Activated CD4-positive, CD25-positive, alpha-beta regulatory T cell (primary cell): ENCODE measurements at places on chromosomes 12 and 14.

DNA sequence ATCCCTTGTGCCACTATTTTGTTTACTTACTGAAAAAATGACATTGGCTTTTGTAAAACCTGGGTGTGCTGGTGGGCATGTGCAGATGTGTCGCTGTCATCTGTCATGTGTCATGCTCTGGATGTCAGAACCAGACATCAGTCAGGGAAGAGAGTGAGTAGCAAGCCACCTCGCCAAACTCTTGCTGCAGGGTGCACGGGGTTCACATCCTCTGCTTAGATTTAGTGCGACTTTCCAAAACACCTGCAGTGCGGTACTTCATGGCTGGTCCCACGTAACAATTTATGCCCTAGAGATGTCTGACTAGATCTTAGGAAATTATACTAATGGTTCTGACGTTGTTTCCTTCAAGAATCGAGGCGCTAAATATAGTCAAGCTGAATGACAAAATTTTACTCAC lies 106.7 kb downstream of the CRADD start:
- DNase-seq = peak; percentile 35

GRCh38 chr12:68638721-68639395 lies 28.2 kb downstream of the RAP1B start:
- DNase-seq = no peak

DNA sequence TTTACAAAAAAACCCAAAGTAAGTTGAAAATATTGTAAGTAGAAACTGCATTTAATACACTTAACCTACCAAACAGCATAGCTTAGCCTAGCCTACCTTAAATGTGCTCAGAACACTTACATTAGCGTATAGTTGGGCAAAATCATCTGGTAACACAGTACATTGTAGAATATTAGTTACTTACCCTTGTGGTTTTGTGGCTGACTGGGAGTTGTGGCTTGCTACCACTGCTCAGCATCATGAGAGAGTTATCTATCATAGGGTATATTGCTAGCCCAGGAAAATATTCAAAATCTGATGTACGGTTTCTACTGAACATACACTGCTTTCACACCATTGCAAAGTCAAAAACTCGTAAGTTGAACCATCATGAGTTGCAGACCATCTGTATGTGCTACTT lies 141.7 kb upstream of the GARIN6 start:
- DNase-seq = no peak

DNA sequence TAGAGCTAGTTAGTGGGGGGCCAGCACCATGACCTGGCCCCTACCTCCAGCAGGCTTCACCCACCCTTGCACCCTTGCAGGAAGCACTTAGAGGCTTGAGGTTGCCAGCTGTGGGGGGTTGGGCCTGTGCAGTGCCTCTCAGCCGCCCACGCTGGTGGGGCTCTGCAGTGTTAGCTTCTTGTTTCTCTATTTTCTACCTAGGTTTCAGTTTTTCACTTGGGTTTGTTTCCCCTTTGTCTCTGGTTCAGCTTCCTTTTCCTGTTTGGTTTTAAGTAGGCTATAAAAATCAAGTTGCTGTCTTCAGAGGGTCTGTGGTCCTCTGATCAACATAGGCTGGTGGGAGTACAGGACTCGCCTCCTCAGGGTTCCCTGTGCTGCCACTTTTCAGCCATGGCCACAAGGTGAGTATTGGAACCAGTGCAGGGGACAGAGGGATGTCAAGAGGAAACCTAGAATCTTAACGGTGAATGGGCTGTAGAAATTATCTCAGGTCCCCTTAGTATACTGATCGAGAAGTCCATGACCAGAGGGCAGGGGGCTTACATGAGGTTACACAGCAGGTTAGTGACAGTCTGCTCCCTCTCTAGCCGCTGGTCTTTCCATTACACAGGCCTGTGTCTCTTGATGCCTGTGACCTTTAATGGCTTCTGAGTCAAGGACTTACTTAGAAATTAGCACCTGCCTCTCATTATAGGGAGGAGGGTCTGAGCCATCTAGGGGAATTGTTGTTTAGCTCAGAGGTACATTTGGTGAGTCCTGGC lies at the start of gene EVL:
TSS of gene EVL (plus strand) at position 312 of the 761 bp plus-strand sequence. CDS start at position 391, 79 bp downstream.
- peak; percentile 42 for DNase-seq

GRCh38 chr14:95246870-95247269 lies 72.8 kb downstream of the CLMN start:
- DNase-seq = no peak

DNA sequence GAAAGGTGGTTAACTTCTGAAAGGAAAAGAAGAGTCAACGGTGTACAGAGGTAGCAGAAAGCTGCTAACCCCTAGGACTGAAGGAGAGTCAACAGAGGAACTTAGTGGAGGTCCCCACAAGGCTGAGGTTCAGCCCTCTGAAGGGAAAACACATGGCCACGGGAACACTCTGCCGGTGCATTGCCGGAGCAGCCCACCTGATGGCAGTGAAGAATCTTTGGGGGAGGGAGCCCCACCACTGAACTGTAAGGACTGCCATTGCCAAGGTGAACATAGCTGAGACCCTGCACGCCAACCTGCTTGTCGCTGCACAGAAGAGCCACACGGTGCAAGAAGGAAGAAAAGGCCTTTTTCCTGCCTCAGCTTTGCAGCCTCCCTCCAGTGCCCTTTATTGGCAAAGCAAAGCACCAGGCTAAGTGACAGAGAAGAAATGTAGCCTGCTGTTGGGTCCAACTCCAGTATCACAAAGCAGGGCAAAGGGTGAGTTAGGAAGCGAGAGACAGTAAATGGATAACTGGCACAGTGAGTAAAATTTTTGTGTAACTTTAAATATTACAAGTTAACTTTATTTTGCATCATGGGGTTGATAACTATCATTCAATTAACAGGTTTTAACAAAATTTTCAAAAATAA lies 76.9 kb downstream of the LIN52 start:
- DNase-seq = no peak

DNA sequence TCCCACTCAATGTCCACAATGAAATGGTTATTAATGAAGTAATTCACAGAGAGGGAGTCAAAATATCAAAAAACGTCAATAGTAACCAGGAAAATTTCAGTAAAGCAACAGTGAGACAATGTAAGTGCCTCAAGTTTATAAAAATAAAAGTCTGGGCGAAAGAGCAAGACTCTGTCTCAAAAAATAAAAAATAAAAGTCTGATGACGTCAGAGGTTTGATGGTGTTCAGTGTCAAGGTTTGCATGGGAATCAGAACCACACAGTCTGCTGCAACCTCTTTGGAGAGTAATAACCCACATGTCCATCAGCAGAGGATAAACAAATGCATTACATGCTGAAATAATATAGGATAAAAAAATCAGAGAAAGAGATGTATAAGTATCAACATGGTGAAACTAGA lies 152.4 kb downstream of the ASCL1 start:
- DNase-seq = no peak

GRCh38 chr14:100824091-100824551 lies 1.8 kb upstream of the MEG3 start:
- DNase-seq = no peak

DNA sequence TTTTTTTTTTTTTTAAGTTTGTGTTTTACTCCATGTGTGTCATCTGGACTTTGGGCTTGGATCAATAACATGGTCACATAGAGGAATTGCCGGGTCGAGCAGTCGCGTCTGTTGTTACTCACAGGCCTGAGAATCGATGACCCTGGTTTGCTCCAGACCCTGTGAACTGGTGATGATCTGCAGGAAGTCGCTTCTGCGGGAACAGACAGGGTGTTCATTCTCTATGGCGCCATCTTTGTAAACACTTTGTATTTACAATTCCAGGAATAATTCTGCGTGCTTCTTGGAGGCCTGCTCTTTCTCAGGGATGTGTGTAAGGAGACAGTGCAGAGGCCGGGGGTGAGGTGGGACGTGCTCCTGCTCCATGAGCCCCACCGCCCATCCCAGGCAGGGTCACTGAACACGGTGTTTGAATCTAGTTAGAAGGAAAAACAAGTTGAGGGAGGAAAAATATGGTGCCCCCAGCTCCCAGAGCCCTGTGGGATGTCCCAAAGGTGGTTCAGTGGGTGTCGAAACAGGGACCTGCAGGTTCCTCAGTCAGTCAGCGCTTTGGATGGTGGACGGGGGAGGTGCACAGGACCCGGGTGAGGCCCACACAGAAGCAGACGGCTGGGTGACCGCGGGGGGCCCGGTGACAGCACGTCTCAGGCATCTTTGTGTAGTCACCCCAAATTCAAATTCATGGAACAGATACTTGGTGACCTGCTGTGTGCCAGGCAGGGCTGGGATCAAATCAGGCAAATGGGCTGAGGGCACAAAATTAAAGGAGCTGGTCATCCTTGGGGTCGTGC lies 58.8 kb downstream of the ADGRD1 start:
- no peak for DNase-seq

DNA sequence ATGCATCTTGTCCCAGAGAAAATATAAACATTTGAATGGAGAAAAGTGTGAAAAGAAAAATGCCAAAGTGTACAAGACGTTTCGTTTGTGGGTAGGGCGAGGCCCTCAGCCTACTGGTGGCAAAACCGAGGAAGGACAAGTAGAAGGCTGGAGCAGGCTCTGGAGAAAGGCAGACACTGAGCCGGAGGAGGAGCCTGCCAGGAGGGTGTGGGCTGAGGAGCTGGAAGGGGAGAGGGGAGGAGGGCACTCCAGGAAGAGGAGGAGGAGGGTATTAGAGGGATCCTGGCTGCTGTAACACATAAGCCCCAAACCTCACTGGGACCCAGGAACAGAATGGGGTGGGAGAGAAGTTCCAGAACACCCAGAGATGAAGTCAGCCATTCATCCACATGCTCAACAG lies 47.7 kb downstream of the CLMN start:
- DNase-seq = no peak

GRCh38 chr14:51147183-51147582 lies 52.3 kb upstream of the TRIM9 start:
- no peak for DNase-seq

GRCh38 chr12:43278541-43278832 lies 273.5 kb downstream of the ADAMTS20 start:
- no peak for DNase-seq

- no peak for DNase-seq
These were observed 182.8 kb downstream of the NUAK1 start for GRCh38 chr12:105955976-105956375.

DNA sequence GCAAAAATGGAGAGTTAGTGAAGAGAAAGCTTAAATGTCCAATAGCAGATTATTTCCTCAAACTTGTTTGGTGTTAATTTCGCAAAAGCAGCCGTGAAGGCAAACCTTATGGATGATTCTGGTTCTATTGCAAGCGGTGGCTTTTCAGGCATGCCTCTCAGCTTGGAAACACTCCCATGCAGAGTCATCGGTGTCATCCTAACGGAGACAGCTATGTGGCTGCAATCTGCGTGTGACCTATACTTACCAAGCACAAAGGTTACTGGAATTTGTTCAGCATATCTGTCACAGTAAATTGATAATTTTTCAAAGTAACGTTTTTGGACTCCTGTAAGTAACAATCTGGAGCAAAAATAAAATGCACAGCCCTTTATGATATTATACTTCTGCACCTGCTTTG lies 5.0 kb downstream of the BEST3 start:
- no peak for DNase-seq

DNA sequence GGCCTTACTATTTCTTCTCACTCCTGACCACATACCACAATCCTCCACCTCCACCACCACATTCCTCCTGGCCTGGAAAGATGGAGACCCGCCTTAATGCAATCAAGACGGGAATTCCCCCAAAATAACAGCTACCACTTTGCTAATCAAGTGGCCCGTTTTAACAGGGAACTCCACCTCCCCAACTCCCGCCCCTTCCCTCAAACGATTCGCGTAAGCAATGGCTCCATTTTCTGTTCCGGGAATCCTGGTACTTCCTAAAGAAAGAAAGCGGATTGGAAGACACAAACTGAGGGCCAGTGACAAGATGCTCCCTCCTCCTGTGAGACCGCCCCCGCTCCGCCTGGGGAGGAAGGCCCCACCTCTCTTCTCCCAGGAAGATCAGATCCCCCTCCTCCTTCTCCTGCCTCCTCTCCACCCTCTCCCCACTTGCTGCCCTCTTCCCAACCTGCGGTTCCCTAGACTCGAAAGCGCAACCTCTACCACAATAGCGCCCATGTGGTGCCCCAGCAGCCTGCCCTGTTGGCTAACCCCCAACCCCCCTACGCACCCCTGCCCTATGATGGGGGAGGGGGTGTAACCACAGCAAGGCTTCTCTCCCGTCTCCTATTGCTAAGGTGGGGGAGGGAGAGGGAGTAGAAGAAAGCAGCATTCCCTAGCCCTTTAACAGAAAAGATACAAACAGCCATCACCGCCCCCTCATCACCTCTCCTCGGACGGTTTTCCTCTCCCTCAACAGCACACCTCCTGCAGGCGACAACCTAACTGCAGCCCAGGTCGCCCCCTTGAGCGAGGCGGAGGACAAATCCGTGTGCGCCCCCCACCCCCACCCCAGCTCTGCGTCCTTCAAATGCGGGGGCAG lies 777 bp downstream of the ARF3 start:
- DNase-seq = no peak

- DNase-seq = no peak
These were observed 13.8 kb downstream of the NGDN start for GRCh38 chr14:23483236-23483854.
